ENCODE measurements at places on chromosomes 12 and 14.

DNA sequence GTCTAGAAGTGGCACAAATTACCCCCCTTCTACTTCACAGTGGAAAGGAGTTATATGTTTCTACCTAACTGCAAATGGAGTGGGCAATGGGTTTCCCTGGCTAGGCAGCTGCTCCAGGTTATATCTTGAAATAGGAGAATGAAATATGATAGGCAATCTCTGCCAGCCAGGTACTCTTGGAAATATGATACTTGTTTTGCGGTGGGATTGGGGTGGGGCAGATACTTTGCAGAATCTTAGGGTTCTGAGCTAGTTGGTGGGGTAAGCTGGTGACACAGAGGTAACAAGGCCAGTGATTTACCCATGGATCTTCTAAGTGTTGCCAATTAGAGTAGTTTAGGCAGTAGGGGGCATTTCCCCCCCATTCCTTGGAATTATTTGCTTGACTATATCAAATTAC, 140.1 kb downstream of the ATP23 start:
- no peak for DNase-seq

GRCh38 chr12:1115484-1116231, 124.6 kb downstream of the ERC1 start:
- DNase-seq: no peak

- no peak for DNase-seq
Observed at GRCh38 chr14:100890061-100890850, 13.3 kb downstream of the RTL1 start.

- DNase-seq: no peak
Observed at GRCh38 chr12:12405882-12406281, 49.0 kb downstream of the BORCS5 start.

DNA sequence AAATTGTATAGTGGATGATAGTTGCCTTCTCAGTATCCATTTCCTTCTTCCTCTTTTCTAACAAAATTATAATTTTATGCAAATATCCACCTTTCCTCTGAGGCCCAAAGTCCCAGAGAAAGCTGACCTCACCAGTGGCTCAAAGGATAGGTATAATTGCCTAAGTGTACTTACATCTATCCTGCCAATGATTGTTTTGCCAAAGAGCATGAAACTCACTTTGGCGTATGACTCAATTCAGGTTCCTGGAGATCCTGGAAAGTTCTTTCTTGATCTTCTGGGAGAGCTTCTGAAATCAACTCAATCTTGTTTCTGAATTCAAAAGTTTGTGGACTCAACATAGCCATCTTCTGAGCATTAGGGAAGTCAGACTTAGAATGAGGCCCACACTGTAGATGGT, 10.5 kb upstream of the RBM25 start:
- no peak for DNase-seq

- no peak for DNase-seq
Observed at GRCh38 chr12:19120795-19121194, 8.7 kb upstream of the PLEKHA5 start.

- DNase-seq: no peak
Observed at GRCh38 chr14:52307905-52308304, 6.2 kb upstream of the PTGER2 start.

All from activated CD4-positive, alpha-beta T cell treated with anti-CD3 and anti-CD28 coated beads, Interleukin-2, amount 50 U/mL, for 24 hours (primary cell).